ENCODE measurements at places on chromosomes 16 and 17.

GRCh38 chr17:67245073-67245693, at the start of gene HELZ:
Gene HELZ (minus strand): TSS chr17:67245196. CDS start chr17:67218804, 26,392 bp downstream.
- DNase-seq, result no peak

DNA sequence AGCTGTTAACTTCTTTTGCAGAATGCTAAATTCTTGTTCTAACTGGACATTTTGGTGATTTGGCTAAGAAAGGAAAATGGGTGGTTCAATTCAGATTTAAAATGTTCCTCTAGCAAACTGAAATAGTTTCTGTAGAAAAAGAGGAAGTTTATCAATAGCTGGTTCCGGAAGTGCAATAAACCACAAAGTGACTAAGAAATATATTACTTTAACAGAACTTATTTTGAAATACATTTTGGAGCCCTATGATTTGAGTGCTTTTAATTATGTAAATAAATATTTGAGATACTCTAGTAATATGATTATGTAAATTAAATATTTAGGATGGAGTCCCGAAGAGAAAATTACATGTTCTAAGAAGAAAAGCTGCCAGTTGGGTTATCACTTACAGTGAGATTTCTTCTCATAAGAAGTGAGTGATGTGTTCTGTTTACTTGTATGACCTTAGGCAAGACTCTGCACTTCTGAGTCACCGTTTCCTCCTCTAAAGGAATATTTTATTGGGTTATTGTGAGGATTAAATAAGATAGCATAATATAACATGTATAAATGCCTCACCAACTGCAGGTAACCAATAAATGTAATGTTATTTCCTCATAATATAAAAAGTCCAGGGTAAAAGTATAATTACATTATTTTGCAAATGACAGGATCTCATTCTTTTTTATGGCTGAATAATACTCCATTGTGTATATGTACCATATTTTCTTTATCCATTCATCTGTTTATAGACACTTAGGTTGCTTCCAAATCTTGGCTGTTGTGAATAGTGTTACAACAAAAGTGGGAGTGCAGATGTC, at the start of gene EVI2B:
Gene EVI2B (minus strand): TSS at position 73 of the 800 bp plus-strand sequence. CDS start 8,445 bp downstream, outside the sequence.
- no peak for DNase-seq

- peak; percentile 19 for DNase-seq
These were observed 45.4 kb downstream of the STH start for GRCh38 chr17:46044286-46044928.

- no peak for DNase-seq
These were observed 4.0 kb upstream of the TIMM22 start for GRCh38 chr17:992933-993332.

- no peak for DNase-seq
These were observed 43.9 kb upstream of the ZC3H18 start for GRCh38 chr16:88526008-88526905.

DNA sequence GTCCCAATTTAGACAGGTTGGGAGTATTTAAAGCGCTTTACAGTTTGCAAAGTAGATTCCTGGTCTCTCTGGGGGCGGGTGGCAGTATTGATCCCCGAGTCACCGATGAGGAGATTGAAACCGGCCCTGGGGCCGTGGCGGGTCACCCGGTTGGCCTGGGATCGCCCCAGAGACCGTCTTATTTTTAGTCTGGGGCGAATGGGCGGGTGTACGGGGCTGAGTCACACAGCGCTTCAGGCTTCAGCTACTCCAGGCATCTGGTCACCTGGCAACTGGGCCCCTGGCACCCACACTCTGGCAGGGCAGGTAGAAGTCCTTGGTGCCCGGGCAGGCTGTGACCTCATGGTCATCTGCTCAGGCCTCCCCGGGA, 669 bp downstream of the MIEF2 start:
- no peak for DNase-seq

- DNase-seq, result no peak
These were observed 21.1 kb upstream of the SPATA32 start for GRCh38 chr17:45282683-45283644.

DNA sequence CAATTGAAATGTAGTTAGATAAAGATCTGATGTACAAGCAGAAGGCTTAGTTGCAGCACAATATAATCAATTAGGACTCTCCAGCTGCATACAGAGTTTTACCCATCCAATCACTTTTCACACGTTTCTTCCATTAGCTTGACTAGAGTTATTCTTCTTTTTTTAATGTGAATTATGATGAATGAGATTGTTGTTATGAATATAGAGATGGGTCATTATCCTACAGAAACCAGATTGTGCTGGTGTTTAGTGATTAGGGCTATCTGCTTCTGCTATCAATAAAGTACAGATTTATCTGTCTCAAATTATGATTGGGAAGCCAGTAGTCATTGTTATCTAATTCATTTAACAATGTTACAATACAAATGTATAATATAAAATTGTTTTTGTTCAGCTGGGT, 221.4 kb upstream of the TBX2 start:
- no peak for DNase-seq

GRCh38 chr16:85395913-85396878, 216.9 kb upstream of the GSE1 start:
- DNase-seq, result no peak

- DNase-seq, result no peak
These were observed 14.2 kb downstream of the LGALS3BP start for GRCh38 chr17:78965491-78965924.

DNA sequence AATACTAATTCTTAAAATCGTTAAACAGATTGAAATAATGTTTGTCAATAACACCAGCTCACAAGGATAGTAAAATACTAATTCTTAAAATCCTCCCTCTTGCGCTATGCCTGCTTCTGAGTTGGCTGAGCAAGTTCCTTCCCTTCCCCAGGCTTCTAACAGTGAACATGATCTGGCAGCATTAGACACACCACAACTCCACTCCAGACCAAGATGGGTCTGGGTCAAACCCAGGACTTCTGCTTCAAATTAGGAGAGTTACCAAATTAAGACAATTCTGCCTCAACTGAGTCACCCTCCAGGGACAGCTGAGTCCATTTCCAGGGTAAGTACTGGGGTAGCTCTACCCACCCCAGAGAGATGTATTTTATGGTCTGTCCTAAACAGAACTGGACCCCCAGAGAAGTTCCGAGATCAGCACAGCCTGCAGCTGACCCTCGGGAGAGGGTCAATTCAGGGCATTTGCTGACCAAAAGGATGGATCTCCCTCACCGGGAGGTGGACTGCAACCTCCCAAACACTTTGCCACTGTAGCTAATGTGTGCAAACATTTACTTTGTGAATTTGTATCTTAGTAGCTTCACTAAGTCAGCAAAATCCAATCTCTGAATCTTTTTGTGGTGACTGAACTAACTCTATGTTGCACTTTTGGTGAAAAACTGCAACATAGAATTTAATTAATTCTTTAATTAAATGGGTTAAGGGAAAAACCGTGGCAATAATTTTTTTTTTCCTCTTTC, 48.8 kb downstream of the ADCY9 start:
- no peak for DNase-seq
